ENCODE measurements at places on chromosomes 11 and 22.

DNA sequence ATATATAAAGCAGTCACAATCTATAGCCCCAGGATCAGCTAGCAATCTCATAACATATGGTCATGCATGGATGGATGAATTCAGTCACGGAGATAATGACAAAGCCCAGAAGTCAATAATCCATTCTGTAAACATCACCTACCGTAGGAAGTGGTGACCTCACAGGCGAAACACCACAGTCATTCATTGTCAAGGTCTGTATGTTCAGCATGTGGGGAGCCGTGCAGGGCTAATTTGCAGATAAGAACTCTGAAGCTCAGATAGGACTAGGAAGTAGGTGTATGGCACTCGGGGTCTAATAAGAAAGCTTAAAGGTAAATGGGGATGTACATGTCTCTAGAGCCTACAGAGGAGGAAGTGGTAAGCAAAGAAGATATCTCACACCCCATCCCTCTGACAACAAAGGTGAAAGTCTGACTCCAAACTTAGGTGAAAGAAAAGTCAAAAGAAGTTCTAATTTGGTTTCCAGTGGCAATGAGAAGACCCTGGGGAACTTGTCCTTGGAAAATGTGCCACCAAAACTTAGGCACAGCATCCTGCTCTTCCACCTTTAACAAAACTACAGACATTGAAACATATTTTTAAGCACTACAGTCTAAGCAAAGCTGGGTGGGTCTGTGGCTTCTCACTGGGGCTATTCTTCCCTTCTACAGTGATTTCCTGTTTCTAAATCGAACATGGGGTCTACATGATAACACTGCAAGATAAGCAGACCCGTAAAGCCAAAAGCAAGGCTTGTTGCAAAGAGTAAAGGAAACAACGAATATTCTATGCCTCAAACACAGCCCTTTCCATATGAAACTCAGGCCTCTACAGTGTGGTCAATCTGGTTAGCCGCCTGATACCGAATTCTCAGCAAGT lies 5.2 kb downstream of the CRTAM start:
- no peaks in the 10 kb centered on the region for H3K36me3 ChIP-seq
- H3K4me1 ChIP-seq = no peaks in the 10 kb centered on the region
- DNase-seq = no peak
- H3K27me3 ChIP-seq = no peaks in the 10 kb centered on the region
- no peak overlapping the region for H3K4me3 ChIP-seq
- no peak overlapping the region for H3K27ac ChIP-seq

- no peak for DNase-seq
- no peaks in the 10 kb centered on the region for H3K36me3 ChIP-seq
- H3K4me1 ChIP-seq = no peaks in the 10 kb centered on the region
- no peak overlapping the region for H3K4me3 ChIP-seq
Observed at GRCh38 chr11:91947215-91947820, 277.3 kb upstream of the FAT3 start.

DNA sequence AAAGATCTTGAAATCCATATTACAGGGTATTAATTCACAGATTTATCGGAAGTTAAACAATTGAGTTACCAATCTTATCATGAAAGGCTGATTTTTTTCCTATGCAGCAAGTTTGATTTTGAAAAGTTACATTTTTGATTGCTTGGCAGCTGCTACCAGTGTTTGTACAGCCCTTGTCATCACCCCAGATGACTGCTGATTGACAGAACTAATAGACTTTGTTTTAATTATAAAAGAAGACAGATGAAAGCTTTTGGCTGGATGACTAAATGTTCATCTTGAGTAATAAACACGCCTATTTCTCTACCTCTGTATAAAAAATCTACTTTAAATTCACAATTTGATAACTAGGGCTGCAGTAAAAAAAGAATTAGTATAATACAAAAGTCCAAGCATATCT lies 259.7 kb downstream of the TTC28 start:
- no peak overlapping the region for H3K27ac ChIP-seq
- no peak for DNase-seq
- H3K36me3 ChIP-seq = no peaks in the 10 kb centered on the region
- no peak overlapping the region for H3K4me3 ChIP-seq
- no peaks in the 10 kb centered on the region for H3K27me3 ChIP-seq

- H3K27ac ChIP-seq = no peak overlapping the region
- H3K4me3 ChIP-seq = no peak overlapping the region
- H3K36me3 ChIP-seq = no peaks in the 10 kb centered on the region
- no peak for DNase-seq
- no peaks in the 10 kb centered on the region for H3K27me3 ChIP-seq
Observed at GRCh38 chr11:122851366-122851966, 13.2 kb downstream of the CRTAM start.

- H3K36me3 ChIP-seq = no peaks in the 10 kb centered on the region
- no peaks in the 10 kb centered on the region for H3K4me1 ChIP-seq
- no peaks in the 10 kb centered on the region for H3K27me3 ChIP-seq
- no peak overlapping the region for H3K27ac ChIP-seq
- H3K4me3 ChIP-seq = no peak overlapping the region
Observed at GRCh38 chr22:36935694-36936093, 22.3 kb downstream of the CSF2RB start.

DNA sequence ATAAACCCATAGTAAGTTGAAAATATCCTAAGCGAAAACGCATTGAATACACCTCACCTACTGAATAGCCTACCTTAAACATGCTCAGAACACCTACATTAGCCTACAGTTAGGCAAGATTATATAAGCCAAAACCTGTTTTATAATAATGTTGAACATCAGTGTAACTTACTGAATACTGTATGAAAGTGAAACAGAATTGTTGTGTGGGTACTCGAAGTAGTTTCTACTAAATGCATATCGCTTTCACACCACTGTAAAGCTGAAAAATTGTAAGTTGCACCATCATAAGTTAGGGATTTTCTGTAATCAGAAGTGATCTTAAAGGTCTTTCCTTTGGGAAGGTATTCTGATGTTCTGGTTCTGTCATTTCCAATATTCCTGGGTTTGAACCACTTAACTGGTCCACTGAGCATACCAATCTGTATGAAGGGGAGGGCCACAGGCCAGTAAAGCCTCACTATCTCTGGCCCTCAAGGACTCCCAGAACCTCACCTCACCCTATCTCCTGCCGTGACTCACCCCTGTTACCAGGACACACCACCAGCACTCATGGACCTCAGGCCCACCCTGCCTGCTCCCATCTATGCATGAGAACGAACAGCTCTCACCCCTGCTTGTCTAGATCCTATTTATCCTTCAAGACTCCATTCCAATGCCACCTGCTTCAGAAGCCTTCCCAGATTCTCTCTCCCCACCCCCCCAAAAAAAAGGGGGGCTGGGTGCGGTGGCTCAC lies 70.0 kb downstream of the NAT10 start:
- H3K27ac ChIP-seq = no peak overlapping the region
- no peaks in the 10 kb centered on the region for H3K27me3 ChIP-seq
- DNase-seq = no peak
- no peaks in the 10 kb centered on the region for H3K4me1 ChIP-seq

DNA sequence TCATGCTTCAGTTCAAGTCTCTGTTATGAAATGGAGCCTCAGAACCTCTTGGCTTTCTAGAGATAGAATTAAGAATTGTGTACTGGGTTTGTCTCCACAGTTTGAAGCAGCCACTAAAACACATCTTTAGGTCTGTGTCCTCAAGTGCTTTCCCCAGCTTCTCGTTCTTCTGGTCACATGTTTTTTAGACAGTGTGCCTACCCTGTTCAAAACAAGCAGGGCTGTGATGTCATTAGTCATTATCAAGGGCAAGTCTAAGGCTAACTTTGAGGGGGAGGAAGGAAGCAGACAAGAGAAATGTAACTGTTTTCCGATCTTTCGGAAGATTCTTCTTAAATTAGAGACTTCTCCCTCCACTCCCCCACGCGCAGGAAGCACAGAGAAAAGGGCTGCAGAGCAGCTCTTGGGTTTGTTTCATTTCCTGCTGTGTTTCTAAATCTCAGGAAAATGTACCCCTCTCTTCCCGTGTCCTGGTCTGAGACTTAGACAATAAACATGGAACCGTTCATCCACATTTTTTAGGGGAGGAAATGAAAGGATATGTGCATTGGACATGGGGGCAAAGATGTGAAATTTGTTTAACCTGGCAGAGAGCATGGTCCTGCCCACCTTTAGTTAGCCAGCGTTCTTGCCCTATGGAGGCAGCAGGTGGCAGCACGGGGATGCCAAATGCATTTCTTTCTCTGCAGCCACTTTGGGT lies 3.1 kb downstream of the AKIP1 start:
- peak; percentile 64 for DNase-seq
- peaks cover 21% of the 10 kb centered on the region for H3K36me3 ChIP-seq
- peaks cover under 1% of the 10 kb centered on the region for H3K27me3 ChIP-seq
- H3K27ac ChIP-seq = no peak overlapping the region
- no peak overlapping the region for H3K4me3 ChIP-seq

- H3K4me3 ChIP-seq = no peak overlapping the region
- no peaks in the 10 kb centered on the region for H3K36me3 ChIP-seq
- H3K4me1 ChIP-seq = peaks cover 2% of the 10 kb centered on the region
- H3K27ac ChIP-seq = no peak overlapping the region
Observed at GRCh38 chr11:76777876-76778275, 5.3 kb upstream of the TSKU start.

- H3K36me3 ChIP-seq = no peaks in the 10 kb centered on the region
- no peak overlapping the region for H3K4me3 ChIP-seq
- peaks cover 28% of the 10 kb centered on the region for H3K4me1 ChIP-seq
- H3K27ac ChIP-seq = no peak overlapping the region
Observed at GRCh38 chr11:44759743-44760476, 33.1 kb downstream of the TSPAN18 start.

DNA sequence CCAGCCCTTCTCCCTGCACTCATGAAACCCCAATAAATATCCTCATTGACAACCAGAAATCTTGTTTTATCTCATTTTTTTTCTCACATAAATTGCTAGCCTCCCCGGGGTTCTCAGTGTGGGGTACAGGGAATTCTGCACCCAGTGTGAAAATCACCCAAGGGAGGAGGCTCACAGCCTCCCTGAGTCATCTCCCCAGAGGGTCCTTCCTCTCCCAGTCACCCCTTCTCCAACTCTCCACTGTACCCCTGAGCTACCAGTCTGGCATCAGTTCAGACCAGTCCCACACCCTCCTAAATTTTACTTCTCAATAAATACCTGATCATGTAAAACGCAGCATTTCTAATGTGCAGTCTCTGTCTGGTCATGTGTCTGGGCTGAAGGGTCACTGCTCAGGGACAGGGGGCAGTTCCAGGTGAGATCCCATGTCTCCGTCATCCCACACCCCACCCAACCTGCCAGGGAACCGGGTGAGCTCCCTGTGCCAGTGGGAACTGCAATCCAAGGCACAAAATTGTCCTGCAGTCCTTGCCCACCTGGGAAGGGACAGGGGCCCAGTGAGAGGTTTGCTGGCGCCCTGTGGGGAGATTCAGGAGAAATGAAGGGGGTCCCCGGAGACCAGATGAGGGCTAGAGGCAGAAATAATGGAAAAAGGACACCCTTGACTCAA lies 8.3 kb downstream of the IGLL5 start:
- H3K4me3 ChIP-seq = no peak overlapping the region
- DNase-seq = no peak

DNA sequence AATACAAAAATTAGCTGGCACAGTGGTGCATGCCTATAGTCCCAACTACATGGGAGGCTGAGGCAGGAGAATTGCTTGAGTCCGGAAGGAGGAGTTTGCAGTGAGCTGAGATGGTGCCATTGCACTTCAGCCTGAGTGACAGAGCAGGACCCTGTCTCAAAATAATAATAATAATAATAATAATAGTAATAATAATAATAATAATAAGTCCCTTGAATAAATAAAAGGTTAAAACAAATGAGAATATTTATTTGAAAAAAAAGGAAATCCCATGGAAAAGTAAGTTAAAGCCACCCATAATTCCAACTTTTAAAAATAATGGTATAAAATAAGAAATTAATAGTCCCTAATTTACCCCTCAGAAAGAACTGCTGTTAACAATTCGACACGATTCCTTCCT lies 10.0 kb upstream of the NAV2 start:
- no peak overlapping the region for H3K4me3 ChIP-seq
- no peak for DNase-seq
- H3K36me3 ChIP-seq = no peaks in the 10 kb centered on the region
- peaks cover 10% of the 10 kb centered on the region for H3K4me1 ChIP-seq

GRCh38 chr22:41968601-41969000 lies 642 bp upstream of the SEPTIN3 start:
- H3K36me3 ChIP-seq = no peaks in the 10 kb centered on the region
- no peak for DNase-seq
- H3K27ac ChIP-seq = no peak overlapping the region

DNA sequence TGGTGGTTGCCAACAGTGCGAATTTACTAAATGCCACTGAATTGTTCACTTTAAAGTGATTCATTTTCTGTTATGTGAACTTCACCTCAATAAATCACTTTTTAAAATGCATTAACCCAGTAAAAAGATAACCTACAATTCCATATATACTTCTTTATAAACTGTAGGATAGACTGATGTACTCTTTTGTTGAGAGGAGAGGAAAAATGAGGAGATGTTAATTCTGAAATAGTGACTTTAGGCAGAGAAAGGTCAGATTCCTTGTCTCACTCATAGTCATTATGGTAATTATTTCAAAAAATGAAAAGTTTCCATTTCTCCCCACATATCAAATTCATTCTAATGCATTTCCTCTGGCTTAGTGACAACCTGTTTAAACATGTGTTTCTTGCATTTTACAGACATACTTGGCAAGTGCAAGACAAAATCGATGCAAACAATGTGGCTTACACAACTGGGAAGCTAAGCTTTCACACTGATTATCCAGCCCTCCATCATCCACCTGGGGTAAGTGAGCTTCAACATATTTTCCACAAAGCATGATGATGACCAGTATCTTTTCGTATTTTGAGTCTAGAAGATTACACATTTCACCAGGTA lies 74.5 kb downstream of the BBOX1 start:
- no peak overlapping the region for H3K4me3 ChIP-seq
- no peaks in the 10 kb centered on the region for H3K4me1 ChIP-seq

GRCh38 chr11:134670961-134671370 lies 258.9 kb upstream of the B3GAT1 start:
- H3K27me3 ChIP-seq = no peaks in the 10 kb centered on the region
- no peaks in the 10 kb centered on the region for H3K4me1 ChIP-seq
- no peak for DNase-seq

- no peaks in the 10 kb centered on the region for H3K27me3 ChIP-seq
- DNase-seq = peak; percentile 82
- peak within 1 kb of the TSS; percentile 91 for H3K4me3 ChIP-seq
- H3K36me3 ChIP-seq = peaks cover 10% of the 10 kb centered on the region
- peaks cover 35% of the 10 kb centered on the region for H3K4me1 ChIP-seq
Observed at GRCh38 chr11:66048547-66049323, at the start of gene GAL3ST3. GAL3ST3 (minus strand) TSS chr11:66049161; CDS start chr11:66045415, 3,746 bp downstream.

DNA sequence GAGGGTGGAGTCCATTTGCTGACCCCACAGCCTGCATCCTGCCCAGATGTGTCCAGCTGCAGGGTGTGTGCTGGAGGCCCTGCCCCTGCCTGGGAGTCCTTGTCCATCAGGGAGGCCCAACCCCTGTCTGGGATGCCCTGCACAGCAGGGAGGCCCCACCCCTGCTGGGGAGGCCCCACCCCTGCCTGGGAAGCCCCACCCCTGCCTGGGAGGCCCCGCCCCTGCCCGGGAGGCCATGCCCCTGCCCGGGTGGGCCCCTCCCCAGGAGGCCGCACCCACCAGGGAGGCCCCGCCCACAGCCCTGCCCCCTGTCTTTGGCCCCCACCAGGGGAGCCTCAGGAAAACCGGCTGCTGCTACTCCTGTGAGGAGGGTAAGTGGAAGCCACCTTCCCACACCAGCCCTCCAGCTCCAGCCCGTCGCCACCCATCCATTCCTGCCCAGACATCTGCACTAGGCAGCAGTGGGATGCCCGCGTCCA lies 37.2 kb downstream of the MUC5B start:
- no peaks in the 10 kb centered on the region for H3K27me3 ChIP-seq
- no peaks in the 10 kb centered on the region for H3K36me3 ChIP-seq
- no peak for DNase-seq
- no peak overlapping the region for H3K4me3 ChIP-seq
- H3K4me1 ChIP-seq = peaks cover 14% of the 10 kb centered on the region

GRCh38 chr22:19039448-19039780 lies 82.8 kb downstream of the DGCR2 start:
- H3K4me3 ChIP-seq = no peak overlapping the region
- no peaks in the 10 kb centered on the region for H3K4me1 ChIP-seq
- H3K27ac ChIP-seq = no peak overlapping the region
